ENCODE measurements at places on chromosomes 13 and 19.
A peak's percentile ranks its signal among the peaks of the same experiment; 100 is the strongest.

- DNase-seq: no peak
These were observed 27.3 kb downstream of the MYCBP2 start for GRCh38 chr13:77299587-77299986.

GRCh38 chr13:63190742-63191141 lies 1775.1 kb upstream of the PCDH20 start:
- no peak for DNase-seq

GRCh38 chr13:106343836-106344235 lies 191.6 kb downstream of the EFNB2 start:
- no peak for DNase-seq

DNA sequence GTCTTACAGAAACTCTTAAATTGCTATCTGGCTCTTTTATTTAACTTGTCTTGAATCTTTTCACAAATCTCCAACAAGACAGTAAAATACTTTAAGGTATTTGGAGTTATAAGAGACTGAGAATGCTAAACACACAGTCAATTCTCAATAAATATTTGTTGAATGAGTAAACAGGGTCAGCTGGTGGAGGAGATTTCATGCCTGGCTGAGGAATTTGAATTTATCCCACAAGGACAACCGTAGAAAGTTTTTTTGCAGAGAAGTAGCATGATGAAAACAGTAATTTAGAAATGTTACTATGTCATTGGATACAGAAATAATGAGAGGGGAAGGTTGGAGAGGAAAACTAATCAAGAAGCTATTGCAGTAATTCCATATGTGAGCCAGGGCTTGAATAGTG lies 1223.7 kb downstream of the PCDH17 start:
- DNase-seq: peak; percentile 18

DNA sequence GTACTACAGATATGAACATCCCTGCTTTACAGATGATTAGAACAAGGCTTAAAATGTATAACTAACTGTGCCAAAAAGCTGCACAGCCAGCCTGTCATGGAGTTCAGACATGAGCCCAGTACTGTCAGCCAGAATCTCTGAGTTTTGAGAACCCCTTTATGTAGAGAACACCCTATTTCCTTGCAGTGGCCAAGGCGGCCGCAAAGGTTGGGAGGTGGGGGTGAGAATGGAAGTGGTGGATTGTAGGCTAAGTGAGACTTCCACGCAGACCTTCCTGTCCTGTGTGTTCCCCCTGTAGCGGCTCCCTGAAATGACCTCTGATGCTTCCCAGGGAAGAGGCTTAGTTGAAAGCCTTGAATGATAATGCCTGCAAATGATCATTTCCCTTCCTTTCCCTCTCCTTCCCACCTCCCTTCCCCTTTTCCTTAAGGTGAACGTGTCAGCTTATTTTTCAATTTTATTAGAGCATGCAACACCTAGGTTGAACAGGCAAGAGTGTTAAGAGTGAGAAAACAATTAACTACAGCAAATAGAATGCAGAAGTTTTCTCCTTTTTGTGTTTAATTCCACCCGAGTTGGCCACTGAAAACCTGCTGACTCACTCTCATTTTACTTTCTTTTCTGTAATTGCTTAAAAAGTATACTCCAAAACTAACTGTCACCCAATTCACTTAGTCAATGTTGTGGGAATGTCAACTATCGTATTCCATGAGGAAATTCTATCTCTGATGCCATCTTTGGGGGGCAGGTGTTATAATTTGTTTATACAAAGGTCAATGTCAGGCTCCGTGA lies 167.0 kb upstream of the EDNRB start:
- DNase-seq: no peak

- no peak for DNase-seq
These were observed 55.4 kb upstream of the ATP12A start for GRCh38 chr13:24624801-24625231.

- DNase-seq: peak; percentile 95
These were observed 1.1 kb downstream of the MIDN start for GRCh38 chr19:1249298-1249989.

Data from fibroblast of skin of left biceps (primary cell).